ENCODE measurements at places on chromosomes 2 and 18.
A peak's percentile ranks its signal among the peaks of the same experiment; 100 is the strongest.

- peak; percentile 34 for DNase-seq
Observed at GRCh38 chr2:62672601-62673000, 32.9 kb upstream of the EHBP1 start.

DNA sequence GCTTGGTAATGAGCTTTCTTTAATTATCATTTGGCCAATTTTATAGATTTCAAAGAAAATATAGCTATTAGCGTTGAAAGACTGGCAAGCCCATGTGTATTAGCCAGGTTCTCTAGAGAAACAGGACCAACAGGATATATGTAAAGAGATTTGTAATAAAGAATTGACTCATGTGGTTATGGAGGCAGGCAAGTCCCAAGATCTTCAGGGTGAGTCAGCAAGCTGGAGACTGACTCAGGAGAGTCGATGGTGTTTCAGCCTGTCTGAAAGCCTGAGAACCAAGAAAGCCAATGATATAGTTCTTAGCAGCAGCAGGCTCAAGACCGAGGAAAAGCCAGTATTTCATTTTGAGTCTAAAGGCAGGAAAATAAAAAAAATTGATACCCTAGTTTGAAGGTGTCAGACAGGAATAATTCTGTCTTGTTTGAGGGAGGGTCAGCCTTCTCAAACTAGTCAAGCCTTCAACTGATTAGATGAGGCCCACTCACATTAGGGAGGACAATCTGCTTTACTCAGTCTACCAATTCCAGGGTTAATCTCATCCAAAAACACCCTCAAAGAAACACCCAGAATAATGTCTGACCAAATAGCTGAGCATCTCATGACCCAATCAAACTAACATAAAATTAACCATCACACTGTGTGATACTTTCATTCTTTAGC is 78.3 kb upstream of the CRIM1 start:
- no peak for DNase-seq

DNA sequence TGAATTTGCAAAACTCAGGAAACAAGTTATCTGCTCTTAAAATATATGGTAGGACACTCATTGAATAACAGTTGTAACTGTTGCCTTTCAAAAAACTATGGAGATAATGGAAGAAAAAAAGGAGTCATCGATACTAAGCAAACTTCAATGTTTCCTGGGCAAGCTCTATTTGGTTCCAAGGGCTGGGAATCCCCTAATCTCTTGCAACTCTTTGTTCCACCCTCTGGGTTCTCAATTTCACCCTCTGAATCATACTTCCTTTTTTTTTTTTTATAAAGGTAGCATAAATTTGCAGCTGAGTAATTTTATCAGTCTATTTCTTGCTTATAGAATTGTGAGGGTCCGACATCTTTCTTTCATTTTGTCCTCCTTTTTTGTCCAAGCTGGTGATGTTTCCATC is 36.7 kb downstream of the SLC9A4 start:
- DNase-seq: no peak

DNA sequence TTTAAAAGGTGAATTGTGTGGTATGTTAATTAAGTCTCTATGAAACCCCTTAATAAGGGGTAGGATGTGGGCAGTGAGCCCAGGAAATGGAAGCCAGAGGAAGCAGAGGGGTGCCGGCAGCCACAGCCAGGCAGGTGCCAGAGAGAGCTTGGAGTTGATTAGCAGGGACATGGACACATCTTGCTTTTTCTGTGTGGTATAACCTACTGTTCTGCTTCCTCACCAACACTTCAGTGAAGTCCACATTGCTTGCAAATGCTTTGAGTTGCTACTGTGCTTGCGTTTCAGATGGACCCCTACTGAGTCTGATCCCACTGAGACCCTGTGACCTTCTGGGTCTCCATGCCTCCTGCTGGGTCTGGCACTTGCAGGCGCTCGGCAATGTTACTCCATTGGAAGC is 30.3 kb upstream of the ARHGEF4 start:
- no peak for DNase-seq

GRCh38 chr2:86044614-86045013 is 61.1 kb downstream of the POLR1A start:
- DNase-seq: no peak

DNA sequence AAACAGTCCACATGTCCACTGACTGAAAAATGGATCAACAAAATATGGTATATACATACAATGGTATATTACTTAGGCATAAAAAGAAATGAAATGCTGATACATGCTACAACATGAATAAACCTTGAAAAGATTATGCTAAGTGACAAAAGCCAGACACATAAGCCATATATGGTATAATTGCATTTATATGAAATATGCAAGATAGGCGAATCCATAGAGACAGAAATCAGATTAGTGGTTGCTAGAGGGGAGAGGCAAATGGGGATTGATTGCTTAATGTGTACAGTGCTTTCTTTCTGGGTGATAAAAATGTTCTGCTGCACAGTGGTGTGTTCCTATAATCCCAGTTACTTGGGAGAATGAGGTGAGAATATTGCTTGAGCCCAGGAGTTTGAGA is 171.0 kb downstream of the CYP26B1 start:
- no peak for DNase-seq

GRCh38 chr2:24354957-24355356 is 5.4 kb downstream of the ITSN2 start:
- DNase-seq: no peak

- no peak for DNase-seq
Observed at GRCh38 chr2:172372436-172372835, 55.0 kb upstream of the ITGA6 start.

- peak; percentile 60 for DNase-seq
Observed at GRCh38 chr2:239607517-239608191, 206.8 kb upstream of the HDAC4 start.

DNA sequence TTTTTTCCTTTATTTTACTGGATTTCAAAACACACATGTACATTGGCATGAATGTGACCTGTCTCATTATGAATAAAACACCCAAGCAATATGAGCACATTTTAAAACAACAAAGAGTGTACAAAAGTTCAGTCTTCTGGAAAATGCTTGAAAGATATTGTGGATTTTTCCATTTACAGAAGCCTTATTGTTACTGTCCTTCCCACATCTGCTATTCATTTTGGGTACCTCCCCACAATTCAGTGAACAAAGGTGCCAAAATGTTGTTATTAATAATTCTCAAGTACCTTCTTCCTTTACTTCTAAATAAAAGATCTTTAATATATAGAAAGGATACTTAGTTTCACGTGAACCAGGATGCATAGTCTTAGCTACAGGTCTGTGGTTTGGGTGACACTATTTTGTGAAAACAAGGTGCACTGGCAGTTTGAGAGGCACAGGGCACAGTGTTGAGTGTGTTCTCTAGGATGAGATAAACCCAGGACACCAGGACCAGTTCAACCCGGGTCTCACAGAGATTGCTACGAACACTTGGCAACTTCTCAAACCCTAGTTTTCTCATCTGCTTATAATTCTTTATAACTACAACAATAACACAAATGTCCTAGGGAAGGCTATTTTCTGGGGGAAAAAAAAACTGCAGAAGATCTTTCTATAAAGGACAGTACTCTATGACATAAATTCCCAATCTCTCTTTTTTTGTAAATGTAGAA is 84.5 kb upstream of the GALNT5 start:
- no peak for DNase-seq

DNA sequence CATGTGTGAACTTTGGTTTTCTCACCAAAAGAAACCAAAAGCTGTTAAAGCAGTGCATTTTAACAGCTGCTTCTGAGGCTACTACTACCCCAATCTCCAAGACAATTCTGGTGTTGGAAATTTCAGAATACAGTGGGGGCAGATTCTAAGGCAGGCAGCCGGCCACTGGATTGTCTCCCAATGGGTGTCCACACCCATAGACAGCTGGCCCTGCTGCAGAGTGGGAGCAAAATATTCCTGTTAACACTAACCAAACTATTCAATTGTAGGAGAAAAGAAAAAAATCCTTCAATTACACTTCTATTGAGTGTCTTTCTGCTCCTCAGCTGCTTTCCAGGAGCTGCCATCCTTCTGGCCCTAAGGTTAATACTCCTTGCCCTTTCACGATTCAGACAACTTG is 223.7 kb downstream of the ALK start:
- DNase-seq: no peak

DNA sequence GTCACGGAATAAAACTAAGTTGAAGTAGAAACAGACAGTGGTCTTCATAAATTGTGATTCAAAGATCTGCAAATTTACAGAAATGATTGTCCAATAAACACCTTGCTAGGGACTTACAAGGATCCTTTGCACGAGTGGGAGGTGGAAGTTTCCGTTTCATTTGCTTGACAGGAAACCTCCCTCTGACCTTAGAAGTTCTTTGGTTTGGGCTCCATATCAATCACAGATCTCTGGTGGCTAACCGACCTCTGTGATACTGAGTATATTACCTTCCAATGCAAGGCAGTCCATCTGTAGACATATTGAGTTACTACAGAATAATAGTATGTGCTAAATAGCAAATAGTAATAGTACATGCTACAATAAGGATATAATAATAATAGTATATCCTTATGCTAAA is 33.7 kb upstream of the RNF152 start:
- DNase-seq: no peak

GRCh38 chr2:56981554-56981953 is 797.8 kb downstream of the CCDC85A start:
- DNase-seq: no peak

GRCh38 chr2:199979832-199980628 is 24.6 kb downstream of the MAIP1 start:
- DNase-seq: peak; percentile 92

DNA sequence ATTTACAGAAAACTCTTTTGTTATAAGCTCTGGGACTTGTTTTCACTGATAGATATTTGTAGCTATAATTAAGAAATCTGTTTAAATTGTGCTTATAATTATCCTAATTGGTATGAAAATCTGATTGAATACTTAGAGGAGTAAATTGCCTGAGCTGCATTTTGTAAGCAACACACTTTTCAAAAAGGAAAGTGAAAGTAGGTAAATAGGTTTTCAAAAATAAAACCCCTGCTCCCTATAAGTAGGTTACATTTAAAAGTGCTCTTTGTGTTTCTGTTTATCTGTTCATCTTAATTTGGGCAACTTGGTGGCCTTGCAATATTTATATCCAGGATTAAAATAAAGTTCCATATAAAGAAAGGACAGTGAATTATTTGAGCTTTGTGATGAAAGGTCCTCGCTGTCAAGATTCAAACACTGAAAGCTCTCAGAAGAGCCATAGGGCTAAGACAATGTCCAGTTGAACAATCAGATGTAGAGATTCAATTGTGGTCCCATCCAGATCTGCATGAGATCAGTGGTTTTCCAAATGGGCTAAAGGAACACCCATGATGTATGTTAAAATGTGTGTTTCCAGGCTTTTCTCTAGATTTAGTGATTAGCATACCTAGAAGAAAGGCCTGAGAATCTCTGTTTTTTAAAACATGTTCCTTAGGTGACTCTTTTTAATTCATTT is 371.6 kb downstream of the RPRM start:
- no peak for DNase-seq

DNA sequence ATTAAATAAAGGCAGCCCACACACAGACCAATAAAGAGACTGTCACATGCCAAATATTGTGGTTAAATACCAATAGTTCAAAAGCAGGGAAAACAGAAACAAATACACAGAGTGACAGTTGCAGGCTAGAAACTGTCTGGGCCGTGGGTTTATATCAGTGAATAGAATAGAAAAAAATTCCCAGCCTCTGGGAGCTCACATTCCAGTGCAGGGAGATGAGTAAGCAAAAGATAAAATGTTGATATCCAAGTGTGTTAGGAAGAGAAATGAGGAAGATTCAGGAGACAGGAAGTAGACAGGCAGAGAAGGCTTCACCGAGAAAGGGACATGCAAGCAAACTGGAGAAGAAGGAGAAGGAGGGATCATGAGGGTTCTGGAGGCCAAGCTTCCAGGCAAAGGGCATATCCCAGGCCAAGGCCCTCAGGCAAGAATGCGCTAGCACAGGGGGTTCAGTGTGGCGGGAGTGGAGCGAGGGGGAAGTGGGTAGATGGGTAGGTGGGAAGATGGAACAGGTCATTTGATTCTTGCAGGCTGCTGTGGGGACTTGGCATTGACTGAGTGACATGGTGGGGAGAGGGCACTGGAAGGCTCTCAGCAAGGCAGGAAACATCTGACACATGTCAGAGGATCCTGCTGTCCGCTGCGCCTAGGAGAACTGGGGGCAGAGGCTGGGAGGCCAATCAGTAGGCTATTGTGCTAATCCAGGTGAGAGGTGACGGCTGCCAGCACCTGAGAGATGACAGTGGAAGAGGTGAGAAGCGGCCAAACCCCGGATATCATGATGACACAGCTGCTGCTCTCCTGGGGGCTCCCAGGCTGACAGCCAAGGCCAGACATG is 89.2 kb downstream of the ZBTB7C start:
- no peak for DNase-seq

- peak; percentile 87 for DNase-seq
Observed at GRCh38 chr18:48663931-48664847, 125.4 kb downstream of the CTIF start.

DNA sequence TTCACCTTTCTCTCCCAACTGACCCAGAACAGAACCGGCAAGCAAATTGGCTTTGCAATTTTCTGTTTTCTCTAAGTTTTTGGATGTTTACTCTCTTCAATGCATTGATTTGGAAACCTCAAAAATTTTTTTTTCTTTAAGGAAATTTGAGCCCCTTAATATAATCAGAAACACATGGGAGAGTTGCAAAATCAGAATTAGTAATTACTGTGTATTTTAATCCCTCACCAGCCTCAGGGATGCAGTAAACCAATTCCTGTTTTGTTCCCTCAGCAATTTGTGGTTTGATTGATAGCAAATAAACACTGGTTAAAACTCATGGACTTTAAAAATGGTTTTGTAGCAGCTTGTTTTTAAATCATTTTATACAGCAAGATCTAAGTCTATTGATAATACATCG is 281.5 kb downstream of the NEDD4L start:
- DNase-seq: no peak

DNA sequence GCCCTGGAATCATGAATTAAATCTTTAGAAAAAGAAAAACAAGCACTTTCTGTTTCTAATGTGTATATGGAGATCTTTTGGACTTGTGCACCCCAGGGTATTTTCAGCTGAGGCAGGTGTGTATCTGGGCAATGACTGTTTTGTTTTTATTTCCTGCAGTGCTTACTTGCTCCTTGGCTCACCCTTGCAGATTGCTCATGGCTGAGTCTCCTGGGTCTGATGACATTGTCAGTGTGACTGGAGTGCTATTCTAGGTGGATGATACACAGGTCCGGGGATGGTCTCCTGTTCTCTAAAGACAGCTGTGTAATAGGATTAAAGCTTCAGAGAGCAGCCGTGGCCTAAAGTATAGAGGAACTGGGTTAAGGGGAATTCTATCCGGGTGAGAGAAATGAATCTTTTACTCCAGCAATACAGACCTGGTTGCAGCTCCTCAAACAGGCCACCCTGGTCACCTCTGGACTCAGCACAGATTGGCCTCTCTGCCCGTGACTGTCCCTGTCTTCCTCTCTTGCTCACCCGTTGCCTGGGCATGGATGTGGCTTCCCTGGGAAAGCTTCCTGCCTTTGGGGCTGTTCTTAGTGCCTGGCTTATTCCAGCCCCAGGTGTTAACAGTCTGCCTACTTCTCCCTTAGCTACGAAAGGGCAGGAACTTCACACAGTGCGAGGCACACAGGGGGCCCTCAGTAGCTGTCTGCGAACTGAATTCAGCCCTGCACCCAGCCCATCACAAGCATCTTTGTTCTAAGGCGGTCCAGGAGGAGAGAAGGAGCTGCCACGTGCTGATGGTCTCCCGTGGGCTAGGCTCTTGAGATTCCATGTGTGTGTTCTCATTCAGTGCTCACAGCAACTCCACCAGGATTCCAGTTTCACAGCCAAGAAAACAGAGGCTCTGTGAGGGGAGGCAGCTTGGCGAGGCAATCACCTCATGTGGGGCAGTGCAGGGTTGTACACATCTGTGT is 84.3 kb downstream of the ACOXL start:
- DNase-seq: no peak

- DNase-seq: peak; percentile 23
Observed at GRCh38 chr2:129922571-129923264, 56.7 kb upstream of the RAB6C start.

- peak; percentile 59 for DNase-seq
Observed at GRCh38 chr2:73985308-73986084, 786 bp downstream of the TET3 start.

All from nephron progenitor cell (in vitro differentiated cells).